ENCODE measurements at places on chromosomes 7 and 10.

DNA sequence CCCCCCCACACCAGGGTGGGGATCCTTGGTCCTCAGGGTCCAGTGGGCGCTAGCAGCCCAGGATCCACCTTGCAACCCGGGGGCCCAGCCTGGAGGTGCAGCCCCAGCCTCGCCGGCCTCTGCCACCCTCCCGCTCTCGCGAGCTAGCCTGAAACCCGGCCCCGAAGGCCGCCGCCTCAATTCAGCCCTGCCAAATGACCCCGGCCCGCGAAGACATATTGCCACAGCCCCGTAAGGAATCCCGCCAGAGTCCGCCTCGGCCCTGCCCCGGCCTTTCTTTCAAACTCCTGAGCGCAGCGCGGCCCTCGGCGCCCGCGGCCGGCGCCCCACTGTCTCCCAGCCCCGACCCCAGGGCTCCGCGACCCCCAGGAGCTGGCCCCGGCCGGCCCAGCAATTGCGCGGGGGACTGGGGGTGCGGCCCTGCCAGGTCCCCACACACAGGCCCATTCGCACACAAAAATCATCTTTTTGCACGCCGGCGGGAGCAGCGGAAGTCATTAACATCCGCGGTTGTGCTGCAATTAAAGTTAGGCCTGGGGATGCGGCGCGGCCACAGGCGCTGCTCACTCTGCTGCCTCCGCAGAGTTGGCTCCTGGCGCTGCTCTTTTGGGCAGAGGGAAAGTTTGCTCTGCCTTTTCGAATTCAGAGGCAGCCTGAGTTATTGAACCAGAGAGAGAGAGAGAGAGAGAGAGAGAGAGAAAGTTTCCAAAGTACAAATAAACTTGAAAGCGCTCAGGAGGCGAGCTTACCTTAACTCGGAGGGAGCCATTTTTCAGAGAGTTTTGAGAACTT, 4.0 kb downstream of the HOXA5 start:
- DNase-seq = no peak

- no peak for DNase-seq
Measured at GRCh38 chr7:98981701-98982100, 103.4 kb downstream of the TRRAP start.

DNA sequence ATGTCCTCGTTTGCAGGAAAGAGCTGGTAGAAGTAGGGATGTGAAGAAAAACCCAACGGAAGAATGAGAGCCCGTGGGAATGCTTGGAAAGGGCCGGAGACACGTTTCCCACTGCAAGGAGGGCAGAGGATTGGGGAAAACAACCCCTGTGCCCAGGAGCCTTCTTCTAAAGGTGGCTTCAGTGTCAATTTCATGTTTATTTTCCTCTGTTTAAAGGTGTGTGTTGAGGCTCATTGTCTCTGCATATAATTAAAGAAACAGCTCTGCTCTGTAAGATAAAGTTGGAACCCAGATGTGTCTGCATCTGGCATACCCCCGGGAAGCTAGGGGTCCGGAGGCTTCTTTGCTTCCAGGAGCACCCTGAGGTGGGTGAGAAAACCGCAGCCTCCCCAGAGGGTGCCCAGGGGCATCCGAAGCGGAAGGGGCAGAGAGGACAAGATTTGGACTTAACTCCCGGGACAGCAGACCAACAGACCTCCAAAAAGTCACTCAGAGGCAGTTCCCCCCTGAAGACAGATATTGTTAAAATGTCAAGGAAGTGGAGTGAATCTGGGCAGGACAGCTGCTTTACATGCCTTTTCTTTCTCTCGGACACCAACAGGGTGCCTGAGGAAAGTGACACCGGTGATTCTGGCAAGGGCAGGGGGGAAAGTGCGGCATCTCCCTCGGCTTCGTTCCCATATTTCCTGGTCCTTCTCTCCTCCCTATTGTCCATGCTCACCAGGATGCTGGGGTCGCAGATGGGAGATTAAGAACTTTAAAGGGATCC, 8.6 kb upstream of the GATA3 start:
- DNase-seq = no peak

DNA sequence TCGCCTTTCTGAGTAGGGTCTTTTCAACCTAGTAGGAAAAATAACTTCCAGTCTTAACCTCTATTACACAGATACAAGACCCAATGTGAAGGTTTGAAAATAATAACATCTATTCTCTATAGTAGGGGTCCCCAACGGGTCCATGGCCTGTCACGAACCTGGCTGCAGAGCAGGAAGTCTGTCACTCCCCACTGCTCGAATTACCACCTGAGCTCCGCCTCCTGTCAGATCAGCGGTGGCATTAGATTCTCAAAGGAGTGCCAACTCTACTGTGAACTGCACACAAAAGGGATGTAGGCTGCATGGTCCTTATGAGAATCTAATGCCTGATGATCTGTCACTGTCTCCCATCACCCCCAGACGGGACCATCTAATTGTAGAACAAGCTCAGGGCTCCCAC, 7.4 kb downstream of the YWHAG start:
- DNase-seq = no peak

DNA sequence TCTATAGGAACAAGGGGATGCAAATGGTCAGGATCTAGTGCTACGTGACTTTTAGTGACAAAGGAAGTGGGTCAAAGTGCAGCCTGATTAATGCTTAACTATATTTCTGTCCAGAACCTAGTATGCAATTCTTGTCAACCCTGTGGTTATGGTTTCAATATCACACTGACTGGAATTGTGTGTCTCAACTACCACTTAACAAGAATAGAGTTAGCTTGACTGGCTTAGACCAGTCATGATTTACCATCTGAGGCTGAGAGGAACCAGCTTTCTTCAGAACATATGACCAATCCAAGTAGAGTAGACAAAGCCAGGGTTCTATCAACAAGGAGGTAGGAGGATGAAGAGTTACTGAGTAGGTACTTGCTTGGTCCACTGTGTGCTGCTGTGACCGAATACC, 54.4 kb downstream of the MYPN start:
- DNase-seq = no peak

GRCh38 chr10:46097576-46098317, 51.7 kb upstream of the MSMB start:
- no peak for DNase-seq

DNA sequence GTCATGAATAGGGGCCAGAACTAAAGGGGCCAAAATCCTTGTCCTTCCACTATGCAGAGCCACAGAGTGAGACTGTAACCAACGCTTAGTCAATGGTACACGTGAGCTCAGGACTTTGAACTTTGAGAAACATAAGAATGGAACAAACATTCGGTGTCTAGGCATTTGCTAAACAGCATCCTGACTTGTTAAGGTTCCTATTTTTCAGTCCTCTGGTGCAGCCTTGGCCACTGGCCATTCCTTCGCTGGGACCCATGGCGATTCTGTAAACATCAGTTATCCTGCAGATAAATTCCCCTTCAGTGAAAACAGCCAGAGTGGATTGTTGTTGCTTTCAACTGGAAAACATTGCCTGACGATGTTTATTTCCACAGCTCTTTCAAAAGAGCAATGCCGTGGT, 266.8 kb downstream of the SORCS1 start:
- DNase-seq = no peak

GRCh38 chr10:117138838-117139580, 939 bp upstream of the VAX1 start:
- no peak for DNase-seq

DNA sequence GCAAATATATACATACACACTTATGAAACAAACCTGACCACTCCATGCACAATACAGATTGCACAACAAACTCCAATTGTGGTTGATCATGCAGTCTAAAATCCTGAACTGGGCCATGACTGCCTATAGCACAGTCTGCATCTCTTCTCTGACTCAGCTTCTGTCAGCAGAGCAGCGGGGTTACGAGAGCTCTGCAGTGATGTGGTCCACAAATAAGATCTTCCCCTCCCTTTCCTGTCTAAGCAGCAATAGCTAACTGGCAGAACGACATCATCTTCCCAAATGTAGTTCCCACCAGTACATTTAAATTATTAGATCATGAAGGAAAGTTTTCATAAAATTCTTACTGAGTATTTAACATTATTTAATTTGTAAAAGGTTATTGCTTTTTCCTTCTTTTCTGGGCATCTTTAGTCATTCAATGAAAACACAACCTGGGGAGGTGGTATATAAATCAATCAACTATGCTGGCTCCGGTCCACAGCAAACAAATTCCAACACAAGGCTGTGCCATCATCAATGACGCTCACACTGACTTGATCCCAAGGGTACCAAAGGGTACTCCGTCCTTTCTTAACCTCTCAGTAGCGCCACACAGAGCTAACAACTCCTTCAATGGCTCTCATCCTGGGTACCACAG, 17.1 kb downstream of the ARHGAP21 start:
- DNase-seq = peak; percentile 36

DNA sequence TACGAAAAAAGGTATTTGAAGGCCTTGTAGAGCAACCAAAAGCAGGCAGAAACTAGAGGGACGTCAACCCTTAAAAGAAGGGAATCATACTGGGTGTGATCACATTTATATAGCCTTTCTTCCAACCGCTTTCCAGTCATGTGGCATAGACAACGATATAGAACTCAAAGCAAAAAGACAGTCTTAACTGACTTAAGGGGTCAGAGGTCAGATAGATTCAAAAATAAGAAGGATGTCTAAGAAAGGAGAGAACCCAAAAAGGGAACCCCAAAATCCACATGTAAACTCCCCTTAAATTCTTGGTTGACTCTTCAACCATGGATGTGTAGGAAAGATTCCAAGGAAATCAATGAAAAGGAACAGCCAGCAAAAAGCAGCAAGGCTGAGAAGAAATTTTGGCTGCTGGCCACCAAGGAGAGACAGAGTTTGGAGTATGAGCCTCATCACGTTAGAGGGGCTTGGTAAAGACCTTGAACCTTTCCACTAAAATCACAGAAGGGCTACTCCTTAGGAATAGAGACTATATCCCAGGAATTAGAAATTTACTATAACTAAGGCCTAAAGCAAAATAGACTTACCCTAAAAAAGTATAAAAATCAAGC, 8.6 kb downstream of the BCAP29 start:
- no peak for DNase-seq

GRCh38 chr10:66457629-66458028, 468.2 kb upstream of the LRRTM3 start:
- no peak for DNase-seq

DNA sequence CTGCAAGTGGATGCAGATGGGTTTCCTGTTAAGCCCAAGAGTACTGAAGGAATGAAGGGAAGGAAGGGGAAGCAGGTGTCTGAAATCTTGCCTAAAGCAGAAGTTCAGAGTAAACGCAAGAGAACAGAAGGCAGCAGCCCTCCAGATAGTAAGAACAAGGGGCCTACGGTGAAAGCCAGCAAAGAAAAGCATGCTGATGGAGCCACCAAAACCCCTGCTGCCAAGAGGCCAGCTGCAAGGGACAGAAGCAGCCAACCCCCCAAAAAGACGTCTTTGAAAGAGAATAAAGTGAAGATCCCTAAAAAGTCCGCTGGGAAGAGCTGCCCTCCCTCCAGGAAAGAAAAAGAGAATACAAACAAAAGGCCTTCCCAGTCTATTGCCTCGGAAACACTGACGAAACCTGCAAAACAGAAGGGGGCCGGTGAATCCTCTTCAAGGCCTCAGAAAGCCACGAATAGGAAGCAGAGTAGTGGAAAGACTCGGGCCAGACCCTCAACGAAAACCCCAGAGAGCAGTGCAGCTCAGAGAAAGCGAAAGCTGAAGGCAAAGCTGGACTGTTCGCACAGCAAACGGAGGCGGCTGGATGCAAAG, 152.5 kb downstream of the LCOR start:
- DNase-seq = no peak

DNA sequence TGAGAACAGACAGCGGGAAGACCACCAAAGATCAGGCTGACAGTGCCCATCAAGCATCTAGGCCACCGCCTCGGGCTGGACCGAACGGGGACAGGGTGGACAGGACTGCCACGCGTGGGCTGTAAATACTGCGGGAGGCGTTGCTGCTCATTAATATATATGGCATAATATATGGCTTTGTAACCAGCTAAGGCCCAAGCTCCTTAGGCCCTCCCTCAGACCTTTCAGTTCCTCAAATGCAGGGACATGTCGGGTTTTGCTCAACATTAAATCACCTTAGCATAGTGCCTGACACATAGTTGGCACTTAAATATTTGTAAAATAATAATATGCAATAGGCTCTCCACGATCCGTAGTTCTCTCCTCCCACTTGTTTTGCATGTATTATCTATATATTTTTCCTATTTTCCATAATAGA, 402 bp upstream of the TMEM168 start:
- DNase-seq = no peak

DNA sequence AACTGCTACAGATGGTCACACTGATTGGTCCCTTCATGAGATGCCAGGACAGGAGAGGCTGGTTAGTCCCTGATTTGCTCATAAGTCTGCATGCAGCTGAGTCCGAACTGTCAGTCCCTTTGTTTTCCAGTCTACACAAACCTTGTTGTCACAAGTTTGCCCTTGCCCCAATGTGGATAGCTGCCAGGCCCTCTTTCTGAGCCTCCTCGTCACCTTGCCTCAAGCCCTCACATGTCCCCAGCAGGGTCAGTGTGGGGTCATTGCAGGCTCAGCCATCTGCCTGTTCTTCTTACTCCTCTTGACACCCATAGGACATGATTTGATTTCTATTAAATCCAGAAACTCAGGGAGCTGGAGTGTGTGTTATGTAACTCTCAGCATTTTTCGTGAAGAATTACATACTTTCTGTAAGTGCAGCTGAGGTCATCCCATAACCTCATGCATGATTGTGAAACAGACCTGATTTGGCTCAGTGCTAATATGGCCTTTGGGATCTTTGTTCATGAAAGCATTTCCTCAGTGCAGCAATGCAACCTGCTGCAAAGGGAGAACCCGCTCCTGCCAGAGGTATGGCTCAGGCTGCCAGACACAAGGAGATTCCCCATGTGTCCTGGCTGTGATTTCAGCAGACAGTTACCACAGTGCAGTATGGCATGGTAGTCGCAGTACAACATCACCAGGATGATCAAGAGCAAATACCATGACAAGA, 70.0 kb upstream of the ZMIZ2 start:
- no peak for DNase-seq

- DNase-seq = no peak
Measured at GRCh38 chr7:112748381-112748780, 41.8 kb downstream of the TMEM168 start.

DNA sequence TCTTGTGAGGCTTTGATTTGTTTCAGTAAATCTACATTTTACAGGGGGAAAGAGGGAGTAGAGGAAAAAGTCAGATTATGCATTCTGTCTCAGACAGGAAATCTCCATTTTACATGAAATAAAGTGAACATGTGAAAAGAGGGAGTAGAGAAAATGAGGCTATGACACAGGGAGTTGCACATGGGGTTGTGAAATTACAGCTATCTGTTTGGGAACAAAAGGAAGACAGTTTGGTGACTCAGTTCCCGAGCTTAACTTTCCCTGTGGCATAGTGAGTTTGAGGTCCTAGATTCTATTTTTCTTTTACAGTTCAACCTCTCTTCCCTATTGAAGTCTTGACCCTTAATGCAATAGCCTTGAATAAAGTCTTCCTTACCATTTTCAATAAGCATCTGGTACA, 63.2 kb upstream of the AGR3 start:
- DNase-seq = no peak

DNA sequence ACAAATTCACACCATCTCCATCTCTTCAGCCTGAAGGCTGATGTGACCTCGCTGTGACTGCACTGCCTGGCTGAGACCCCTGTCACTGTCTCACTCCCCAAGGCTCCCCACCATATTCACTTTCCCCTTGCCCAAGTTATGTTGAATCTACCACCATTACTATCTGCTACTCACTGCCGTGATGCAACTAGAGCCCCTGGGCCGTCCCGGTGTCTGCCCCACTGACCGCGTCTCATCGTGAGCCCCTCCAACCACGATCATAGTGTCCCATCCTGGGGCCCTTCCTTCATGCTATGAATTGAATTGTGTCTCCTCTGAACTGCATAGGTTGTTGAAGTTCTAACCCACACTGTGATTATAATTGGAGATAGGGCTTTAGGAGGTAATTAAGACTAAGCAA, 71.9 kb upstream of the CHST15 start:
- DNase-seq = no peak

- no peak for DNase-seq
Measured at GRCh38 chr7:30519122-30519521, 14.5 kb upstream of the GGCT start.
